ENCODE measurements at places on chromosomes 11 and 22.
A peak's percentile ranks its signal among the peaks of the same experiment; 100 is the strongest.

DNA sequence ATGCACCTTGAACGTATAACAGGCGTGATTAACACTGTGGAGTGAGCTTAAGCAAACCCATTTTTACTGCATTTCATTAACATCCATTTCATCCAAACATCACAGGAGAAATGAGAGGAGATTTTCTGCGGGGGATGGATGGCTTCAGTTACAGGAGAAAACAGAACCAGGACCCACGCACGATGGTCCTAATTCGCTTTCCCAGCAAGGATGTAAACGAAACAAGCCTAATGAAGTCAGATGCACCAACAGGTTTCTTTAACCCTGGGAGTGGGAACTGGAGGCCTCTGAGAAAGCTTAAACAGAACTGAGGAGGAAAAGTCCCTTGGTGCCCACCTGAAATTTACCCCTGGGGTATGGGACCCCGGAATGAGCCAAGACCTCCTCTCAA is 2.7 kb downstream of the CADM1 start:
- DNase-seq = no peak

- DNase-seq = no peak
These were observed 799.4 kb upstream of the TENM4 start for GRCh38 chr11:80240245-80240644.

- DNase-seq = no peak
These were observed 152.9 kb downstream of the DBX1 start for GRCh38 chr11:20007386-20007785.

DNA sequence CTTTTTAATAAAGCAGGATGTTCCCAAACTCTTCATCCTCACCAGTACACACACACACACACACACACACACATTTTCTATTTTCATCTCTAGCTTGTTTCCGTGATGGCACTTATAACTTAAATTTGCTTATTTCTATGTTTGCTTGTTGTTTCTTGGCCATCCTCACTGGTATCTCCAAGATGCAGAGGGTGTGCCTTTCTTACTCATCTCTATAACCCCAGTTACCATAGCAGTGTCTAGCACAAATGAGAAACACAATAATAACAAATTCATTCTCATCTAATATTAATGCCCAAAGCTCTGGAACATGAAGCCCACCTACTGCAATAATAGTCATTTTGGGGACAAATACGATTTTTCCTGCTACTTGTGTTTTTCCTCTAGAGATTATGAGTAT is 156.3 kb downstream of the GRM5 start:
- no peak for DNase-seq

GRCh38 chr11:70742553-70743291 is 344.4 kb downstream of the CTTN start:
- DNase-seq = peak; percentile 18
